ENCODE measurements at places on chromosomes 7 and 10. TPM values are rescaled to one million over a fixed set of nuclear protein-coding genes. Genes with fewer than 3 reads are reported as not detected.

GRCh38 chr10:91465261-91465660 lies 55.1 kb downstream of the HECTD2 start:
- no peak overlapping the region for H3K4me3 ChIP-seq
- H3K36me3 ChIP-seq, result no peaks in the 10 kb centered on the region
- H3K27me3 ChIP-seq, result no peaks in the 10 kb centered on the region
- H3K4me1 ChIP-seq, result no peaks in the 10 kb centered on the region

GRCh38 chr10:32132357-32132946 lies 76.2 kb upstream of the KIF5B start:
- H3K4me1 ChIP-seq, result no peaks in the 10 kb centered on the region
- no peaks in the 10 kb centered on the region for H3K27me3 ChIP-seq
- no peaks in the 10 kb centered on the region for H3K36me3 ChIP-seq
- DNase-seq, result no peak
- no peak overlapping the region for H3K27ac ChIP-seq

- H3K27me3 ChIP-seq, result no peaks in the 10 kb centered on the region
- H3K4me1 ChIP-seq, result no peaks in the 10 kb centered on the region
- DNase-seq, result no peak
Observed at GRCh38 chr7:146575903-146576302, 459.3 kb downstream of the CNTNAP2 start.

GRCh38 chr10:100696477-100696901 lies 48.9 kb upstream of the PAX2 start:
- H3K27ac ChIP-seq, result no peak overlapping the region
- H3K27me3 ChIP-seq, result no peaks in the 10 kb centered on the region
- no peak overlapping the region for H3K4me3 ChIP-seq

DNA sequence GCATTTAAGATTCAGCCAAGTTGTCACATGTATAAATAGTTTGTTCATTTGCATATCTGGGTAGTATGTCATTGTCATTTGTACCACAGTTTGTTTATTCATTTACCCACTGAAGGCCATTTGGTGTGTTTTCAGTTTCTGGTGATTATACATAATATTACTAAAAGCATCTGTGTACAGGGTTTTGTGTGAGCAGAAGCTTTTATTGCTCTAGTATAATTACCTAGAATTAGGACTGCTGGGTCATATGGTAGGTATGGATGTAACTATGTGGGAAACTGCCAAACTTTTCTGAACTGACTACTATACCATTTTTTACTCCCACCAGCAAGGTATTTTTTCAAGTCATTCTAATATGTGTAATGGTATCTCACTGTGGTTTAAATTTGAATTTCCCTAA lies 584.0 kb upstream of the GHITM start:
- no peak overlapping the region for H3K4me3 ChIP-seq
- H3K27me3 ChIP-seq, result no peaks in the 10 kb centered on the region
- no peak for DNase-seq
- no peaks in the 10 kb centered on the region for H3K36me3 ChIP-seq

DNA sequence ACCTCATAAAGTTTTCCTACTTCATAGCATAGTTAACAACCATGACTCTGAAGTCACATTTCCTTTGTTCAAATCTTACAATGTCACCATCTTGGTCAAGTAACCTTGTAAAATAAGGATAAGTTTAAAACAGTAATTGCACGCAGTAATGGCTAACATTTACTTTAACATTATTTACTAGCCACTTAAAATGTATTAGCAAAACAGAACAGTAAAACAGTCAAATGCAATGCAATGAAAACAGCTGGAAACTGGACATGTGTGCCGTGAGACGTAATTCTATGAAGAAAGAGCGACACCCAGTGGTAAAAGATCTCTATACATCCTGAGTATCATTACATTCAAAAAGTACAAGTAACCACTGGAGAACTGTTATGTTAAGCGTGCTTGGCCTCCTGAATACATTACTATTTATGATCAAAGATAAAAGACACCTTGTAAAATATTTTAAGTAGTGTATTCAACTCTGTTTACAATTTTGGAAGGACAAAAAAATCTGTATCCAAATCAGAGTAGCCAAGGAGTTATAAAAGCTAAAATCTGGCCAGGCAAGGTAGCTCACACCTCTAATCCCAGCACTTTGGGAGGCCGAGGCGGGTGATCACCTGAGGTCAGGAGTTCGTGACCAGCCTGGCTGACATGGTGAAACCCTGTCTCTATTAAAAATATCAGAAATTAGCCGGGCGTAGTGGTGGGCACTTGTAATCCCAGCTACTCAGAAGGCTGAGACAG lies 27.2 kb downstream of the ATE1 start:
- H3K36me3 ChIP-seq, result peaks cover 8% of the 10 kb centered on the region
- no peak for DNase-seq
- no peaks in the 10 kb centered on the region for H3K4me1 ChIP-seq
- H3K27me3 ChIP-seq, result no peaks in the 10 kb centered on the region
- H3K27ac ChIP-seq, result no peak overlapping the region

GRCh38 chr7:45328403-45328981 lies 170.9 kb downstream of the RAMP3 start:
- H3K27me3 ChIP-seq, result peaks cover 3% of the 10 kb centered on the region
- DNase-seq, result no peak
- no peaks in the 10 kb centered on the region for H3K4me1 ChIP-seq
- no peaks in the 10 kb centered on the region for H3K36me3 ChIP-seq
- H3K27ac ChIP-seq, result no peak overlapping the region

GRCh38 chr7:3564231-3564630 lies 263.2 kb downstream of the SDK1 start:
- peaks cover 3% of the 10 kb centered on the region for H3K4me1 ChIP-seq
- no peaks in the 10 kb centered on the region for H3K27me3 ChIP-seq
- H3K27ac ChIP-seq, result no peak overlapping the region
- no peak for DNase-seq
- H3K4me3 ChIP-seq, result no peak overlapping the region

SPDYE11 gene
- not detected for total RNA-seq

SHTN1 gene
- 0.43 TPM for total RNA-seq
